ENCODE measurements at places on chromosomes 2 and 18. TPM values are rescaled to one million over a fixed set of nuclear protein-coding genes. Genes with fewer than 3 reads are reported as not detected.

ITPRIPL1 gene
- 0.10 TPM for total RNA-seq

DSC1 gene
- total RNA-seq, result 0.18 TPM

TACR1 gene
- total RNA-seq, result not detected

DNA sequence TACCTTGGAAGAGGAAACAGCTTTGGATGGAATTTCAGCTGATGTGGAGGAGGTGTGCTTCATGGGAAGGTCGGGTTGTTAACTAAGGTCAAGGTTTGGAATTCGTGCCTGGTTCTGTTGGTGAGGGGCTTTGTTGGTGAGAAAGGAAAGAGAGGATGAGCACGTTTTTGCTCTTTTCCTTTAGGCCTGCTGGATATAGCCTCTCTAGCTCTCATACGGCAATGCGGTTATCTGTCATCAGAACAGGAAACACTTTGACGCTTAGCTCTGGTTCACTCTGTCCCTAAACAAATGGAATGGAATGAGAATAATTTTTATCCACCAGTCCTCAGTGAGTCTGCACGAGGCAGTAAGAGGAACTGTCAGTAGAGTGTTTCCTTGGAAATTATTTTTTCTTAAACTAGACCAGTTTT lies 169.7 kb upstream of the NOSTRIN start:
- peak; percentile 31 for DNase-seq

DNA sequence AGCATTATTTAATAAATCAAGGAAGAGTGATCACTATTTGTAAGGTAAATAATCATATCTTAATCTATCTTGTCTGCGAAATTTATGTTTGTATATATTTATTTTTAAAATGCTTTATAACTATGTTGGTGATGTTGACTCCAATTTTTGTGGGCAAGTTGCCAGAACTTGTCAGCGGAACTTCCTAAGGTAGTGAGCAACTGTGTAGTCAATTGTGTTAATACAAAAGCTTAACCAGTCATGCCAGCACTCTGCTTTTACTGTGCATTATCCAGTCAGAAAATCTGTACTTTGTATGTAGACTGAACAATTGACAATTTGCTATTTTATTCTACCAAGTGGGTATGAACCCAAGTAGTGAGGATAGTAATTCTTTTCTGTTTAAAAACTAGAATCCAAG lies 61.9 kb upstream of the RND3 start:
- DNase-seq, result no peak

GRCh38 chr2:220320326-220320725 lies 692.9 kb downstream of the SLC4A3 start:
- DNase-seq, result no peak

DNA sequence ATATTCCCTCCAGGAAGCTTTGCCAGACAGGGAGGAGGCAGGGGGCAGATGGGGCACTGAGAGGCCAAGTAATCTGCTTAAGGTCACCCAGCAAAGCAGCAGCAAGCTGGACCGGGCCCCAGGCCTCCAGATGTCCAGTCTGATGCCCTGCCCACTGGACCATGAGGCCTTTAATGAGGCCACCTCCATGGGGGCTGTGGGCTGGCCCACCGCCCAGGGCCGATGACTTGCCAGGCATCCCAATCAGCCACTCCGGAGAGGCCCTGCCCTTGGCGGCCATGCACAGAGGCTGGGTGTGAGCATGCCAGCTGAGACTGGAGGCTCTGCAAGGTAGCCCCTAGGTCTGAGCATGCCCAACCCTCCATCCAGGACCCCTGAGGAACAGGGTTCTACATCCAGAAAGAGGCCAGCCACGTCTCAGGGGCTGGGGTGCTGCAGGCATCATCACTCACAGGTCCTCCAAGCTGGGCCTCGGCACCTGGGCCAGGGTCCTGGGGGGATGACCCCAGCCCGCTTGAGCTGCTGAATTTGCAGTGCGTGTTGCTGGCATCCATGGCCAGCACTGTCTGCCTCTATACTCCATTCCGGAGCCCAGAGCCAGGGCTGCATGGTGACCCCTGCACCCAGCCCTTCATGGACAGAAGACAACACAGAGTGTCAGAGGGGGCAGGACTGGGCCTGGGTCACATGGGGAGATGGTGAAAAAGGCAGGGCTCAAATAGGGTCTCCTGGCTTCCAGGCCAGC lies 164.2 kb downstream of the INHBB start:
- DNase-seq, result no peak

GRCh38 chr2:213545481-213545880 lies 261.2 kb downstream of the SPAG16 start:
- no peak for DNase-seq

DNA sequence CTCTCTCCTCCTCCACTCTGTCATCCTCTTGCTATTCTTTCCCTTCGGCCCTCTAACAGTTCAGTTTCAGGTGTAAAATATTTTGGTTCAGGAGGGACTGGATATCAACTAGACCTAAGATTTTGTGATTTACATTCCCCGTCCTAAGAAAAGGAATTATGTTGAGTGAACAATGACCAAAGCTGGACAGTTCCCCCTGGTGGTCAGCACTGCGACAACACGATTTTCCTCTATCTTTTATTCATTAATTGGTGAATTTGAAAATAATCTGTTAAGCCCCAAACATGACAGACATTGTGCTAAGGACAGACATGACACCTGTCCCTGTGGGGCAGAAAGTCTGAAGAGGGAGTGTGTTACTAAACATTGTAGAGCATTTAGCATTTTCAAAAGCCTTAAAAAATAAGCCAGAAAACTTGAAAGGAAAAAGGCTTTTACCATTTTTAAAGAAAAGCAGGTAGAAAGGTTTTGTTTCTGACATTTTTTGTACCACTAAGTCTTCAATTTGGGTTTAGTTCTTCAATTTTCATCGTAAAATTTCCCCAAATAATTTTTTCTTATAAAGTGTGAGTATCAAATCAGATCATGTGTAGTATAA lies 28.4 kb upstream of the GTF2A1L start:
- DNase-seq, result peak; percentile 19

GRCh38 chr18:75201282-75202270 lies 7.4 kb downstream of the PTGR3 start:
- no peak for DNase-seq

GRCh38 chr2:30404319-30405259 lies 42.5 kb upstream of the LCLAT1 start:
- DNase-seq, result peak; percentile 72

GRCh38 chr2:206125901-206126300 lies 33.3 kb downstream of the NDUFS1 start:
- no peak for DNase-seq
